ENCODE measurements at places on chromosomes 2 and 18. TPM values are rescaled to one million over a fixed set of nuclear protein-coding genes. Genes with fewer than 3 reads are reported as not detected.

- DNase-seq = no peak
These were observed 368.6 kb upstream of the SPRED2 start for GRCh38 chr2:65800998-65801397.

ATOH8 gene
- total RNA-seq = 3.8 TPM

DNA sequence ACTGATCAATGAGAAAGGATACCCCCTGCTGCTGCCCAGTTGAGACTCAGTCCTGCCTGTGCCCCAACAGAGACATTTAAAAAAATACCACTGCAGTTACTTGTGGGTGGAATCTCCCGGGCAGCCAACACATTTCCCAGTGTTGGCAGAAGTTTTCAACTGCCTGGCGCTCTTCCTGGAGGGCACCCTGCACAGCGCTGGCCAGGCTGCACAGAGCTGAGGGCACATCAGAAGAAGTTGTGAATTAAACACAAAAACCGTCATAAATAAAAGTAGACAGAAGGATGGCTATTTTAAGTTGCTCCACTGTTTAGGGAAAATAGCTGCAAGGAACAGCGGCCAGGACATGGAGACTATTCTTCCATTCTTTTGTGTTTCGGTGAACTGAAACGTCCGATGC lies 110.2 kb upstream of the THOC1 start:
- no peak for DNase-seq

DNA sequence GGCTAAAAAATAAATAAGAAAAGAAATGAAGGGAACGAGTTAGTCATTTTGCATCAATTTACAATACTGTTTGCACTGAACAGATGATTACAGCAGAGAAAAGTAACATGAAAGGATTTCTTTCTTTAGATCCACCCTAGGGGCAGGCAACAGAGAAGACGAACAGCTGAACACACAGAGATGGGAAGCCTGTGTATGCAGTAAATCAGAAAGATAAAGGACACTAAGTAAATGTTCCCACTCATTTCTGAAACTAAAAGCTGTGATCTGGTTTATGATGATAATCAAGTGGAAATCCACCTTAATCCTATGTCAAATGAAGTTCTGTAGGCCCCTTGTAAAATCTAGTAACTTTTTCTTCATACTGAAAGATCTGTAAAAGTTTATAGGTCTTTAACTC lies 54.2 kb downstream of the AKAIN1 start:
- no peak for DNase-seq

- no peak for DNase-seq
These were observed 336.5 kb downstream of the NBAS start for GRCh38 chr2:15224641-15225040.

- no peak for DNase-seq
These were observed 27.5 kb downstream of the PMAIP1 start for GRCh38 chr18:59927246-59927825.

GRCh38 chr18:45981821-45982220 lies 14.7 kb upstream of the EPG5 start:
- no peak for DNase-seq

PNPT1 gene
- total RNA-seq = 50.1 TPM

DNA sequence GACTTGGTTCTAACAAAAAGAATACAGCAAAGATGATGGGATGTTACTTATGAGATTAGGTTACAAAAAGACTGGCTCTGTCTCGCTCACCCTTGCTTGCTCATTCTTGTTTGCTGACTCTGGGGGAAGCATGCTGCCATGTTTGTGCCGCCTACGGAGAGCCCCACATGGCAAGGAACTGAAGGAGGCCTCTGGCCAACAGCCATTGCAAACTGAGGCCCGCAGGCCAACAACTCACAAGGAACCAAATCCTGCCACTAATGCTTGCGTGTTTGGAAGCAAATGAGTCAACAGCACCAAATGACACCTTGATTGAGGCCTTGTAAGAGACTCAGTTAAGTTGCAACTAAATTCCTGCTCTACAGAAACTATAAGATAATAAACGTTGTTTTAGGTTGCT lies 297.6 kb upstream of the STON1 start:
- DNase-seq = no peak

GRCh38 chr2:127525691-127526131 lies 578 bp downstream of the IWS1 start:
- DNase-seq = no peak

- no peak for DNase-seq
These were observed 11.6 kb downstream of the KCNH7 start for GRCh38 chr2:162826921-162827320.

RSAD2 gene
- 0.44 TPM for total RNA-seq

HTRA2 gene
- 21.2 TPM for total RNA-seq

DNA sequence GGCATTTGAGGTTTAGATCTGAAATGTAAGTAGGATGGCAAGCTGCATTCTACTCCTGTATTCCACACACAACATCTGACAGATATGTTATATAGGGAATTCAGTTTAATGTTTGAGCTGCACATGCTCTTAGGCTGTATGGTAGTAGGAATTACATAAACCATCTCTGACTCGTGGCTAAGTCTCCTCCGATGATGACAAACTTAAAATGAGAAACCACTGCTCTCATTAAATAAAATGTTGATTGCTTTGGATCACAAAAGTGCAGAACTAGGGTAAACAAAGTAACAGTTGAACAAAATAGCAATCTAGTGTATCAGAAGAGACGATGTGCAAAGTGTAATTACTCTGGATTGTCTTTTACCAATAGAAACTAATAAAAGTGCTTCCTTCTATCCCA lies 50.1 kb upstream of the WDR75 start:
- DNase-seq = no peak

PLCL1 gene
- not detected for total RNA-seq

CFAP65 gene
- total RNA-seq = 0.33 TPM

GRCh38 chr2:159193791-159194190 lies 92.7 kb downstream of the WDSUB1 start:
- DNase-seq = no peak

ANO7 gene
- total RNA-seq = 6.9 TPM

DNA sequence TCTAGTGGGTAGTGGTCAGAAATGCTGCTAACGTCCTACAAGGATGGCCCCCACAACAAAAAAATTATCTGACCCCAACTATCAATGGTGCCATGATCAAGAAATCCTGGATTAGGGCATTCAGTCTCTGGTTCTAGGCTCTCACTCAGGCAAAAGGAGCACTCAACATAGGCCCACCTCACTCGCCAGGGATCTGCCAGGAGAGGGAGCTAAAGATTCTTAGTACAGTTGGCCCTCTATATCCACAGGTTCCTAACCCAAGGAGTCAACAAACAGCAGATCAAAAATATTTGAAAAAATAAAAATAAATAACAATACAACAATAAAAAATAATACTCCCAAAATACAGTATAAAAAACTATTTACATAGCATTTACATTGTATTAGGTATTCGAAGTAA lies 10.0 kb downstream of the SLC4A5 start:
- no peak for DNase-seq

CENPA gene
- 55.0 TPM for total RNA-seq

- no peak for DNase-seq
These were observed 133.1 kb upstream of the CTAGE1 start for GRCh38 chr18:22550861-22551260.

- DNase-seq = no peak
These were observed 874 bp downstream of the NDUFAF7 start for GRCh38 chr2:37232131-37232933.

DNA sequence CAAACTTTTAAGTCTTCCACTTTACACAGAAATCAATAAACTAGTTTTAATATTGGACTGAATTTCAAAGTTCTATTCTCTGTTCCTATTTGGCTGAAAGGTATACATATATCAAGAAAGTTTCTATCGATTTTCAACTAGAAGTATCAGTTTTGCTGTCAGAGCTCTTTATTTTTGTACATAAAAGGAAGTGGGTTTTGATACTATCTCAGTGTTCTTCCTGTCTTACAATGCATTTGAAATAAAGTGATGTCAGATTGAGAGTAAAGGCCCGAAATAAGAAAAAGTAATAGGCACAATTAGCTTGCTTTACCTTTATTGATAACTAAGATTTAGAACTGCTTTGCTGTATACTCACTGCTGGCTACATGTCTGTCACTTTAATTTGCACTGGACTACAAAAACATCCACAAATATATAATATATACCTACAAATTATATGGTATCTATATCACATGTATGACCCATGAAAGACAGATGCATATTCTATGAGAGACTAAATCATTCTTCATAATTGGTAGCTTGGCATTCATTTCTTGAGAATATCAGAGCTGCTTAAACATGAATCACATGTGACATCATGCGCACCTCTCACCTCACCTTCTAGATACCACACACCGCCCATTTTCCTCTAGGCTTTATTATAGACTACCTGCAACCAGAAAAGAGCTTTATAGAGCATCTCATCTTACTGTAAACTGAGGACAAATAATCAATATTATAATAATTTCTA lies 83.6 kb downstream of the ASXL2 start:
- DNase-seq = no peak

C2orf72 gene
- 3.2 TPM for total RNA-seq

- no peak for DNase-seq
These were observed 137.2 kb downstream of the TFCP2L1 start for GRCh38 chr2:121147766-121148165.

DNA sequence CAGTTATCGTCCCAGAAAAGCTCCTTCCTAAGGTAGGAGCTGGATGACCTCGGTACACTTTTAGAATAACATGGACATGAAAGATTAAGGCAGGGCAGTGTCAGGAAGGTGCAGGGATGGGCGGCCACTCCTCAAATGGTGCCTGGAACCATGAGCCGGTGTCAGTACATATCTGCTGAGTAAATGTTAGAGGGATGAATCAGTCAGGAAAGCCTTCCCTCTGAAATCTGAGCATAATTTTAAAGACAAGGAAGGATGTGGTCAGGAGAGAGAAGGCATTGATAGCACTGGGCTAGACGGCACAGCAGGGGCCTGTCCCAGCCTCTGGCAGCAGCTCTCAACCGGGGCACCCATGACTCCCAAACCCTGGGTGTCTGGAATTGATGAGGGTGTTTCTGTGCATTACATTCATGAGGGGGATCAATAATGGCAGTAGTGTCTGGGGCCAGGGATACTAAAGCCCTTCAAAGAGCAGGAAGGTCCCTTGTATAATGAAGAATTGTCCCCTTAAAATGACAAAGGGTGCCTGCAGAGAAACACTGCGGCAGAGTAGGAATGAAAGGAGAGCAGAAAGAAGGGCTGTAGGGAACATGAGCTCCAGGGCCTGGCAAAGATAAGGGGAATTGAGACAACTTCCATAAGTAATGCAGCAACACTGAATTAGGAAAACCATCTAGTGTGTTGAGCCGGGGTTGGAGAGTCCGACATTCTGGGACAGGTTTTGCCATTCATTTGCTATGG lies 162.3 kb upstream of the REV1 start:
- no peak for DNase-seq

GCG gene
- total RNA-seq = 0.31 TPM

DNA sequence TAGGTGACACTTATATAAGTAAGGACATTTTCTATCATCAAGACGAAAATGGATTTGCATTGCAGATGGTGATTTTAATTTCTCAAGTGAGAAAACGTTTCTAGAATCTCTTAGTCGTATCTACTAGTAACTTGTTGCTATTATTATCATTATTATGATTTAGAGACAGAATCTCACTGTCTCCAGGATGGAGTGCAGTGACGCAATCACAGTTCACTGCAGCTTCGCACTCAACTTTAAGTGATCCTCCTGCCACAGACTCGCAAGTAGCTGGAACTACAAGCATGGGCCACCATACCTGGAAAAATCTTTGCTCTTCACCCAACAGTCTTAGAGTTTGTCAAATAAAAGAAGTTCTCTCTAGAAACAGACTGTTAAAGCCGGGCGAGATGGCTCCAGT lies 37.6 kb upstream of the DDX18 start:
- DNase-seq = no peak

GRCh38 chr2:44989176-44989575 lies 20.1 kb downstream of the SIX2 start:
- no peak for DNase-seq

- no peak for DNase-seq
These were observed 32.0 kb downstream of the YPEL5 start for GRCh38 chr2:30178618-30179434.

DPP4 gene
- total RNA-seq = 0.23 TPM

DNA sequence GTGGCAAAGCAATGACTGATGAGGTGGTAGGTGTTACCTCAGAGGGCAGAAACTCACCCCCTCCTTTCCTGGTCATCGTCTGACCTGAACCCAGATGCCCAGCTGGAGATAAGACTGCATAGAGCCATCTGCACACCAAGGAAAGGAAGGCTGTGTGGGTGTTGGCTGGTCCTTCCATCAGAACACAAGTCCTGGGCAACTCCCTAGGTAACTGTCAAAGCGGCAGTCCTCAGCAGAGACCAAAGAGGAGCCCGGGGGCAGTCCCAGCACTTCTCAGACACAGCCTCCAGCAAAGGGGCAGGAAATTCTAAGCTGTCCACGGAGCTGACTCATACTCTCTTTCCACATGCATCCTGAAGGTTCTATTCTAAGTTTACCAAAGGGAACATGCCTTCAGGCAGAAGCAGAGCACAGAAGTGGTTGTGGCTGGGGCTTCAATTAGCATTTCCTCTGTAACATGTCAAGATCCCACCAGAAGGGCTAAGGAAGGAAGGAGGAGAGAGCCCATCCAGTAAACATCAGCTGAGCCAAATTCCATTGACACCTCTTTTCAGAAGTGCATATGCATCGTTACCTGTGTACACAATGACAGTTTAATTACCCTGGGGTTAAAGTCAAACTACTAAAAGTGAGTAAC lies 54.7 kb downstream of the SPRED2 start:
- no peak for DNase-seq

MATN3 gene
- total RNA-seq = 3.5 TPM

LGALSL gene
- total RNA-seq = 5.3 TPM

DNA sequence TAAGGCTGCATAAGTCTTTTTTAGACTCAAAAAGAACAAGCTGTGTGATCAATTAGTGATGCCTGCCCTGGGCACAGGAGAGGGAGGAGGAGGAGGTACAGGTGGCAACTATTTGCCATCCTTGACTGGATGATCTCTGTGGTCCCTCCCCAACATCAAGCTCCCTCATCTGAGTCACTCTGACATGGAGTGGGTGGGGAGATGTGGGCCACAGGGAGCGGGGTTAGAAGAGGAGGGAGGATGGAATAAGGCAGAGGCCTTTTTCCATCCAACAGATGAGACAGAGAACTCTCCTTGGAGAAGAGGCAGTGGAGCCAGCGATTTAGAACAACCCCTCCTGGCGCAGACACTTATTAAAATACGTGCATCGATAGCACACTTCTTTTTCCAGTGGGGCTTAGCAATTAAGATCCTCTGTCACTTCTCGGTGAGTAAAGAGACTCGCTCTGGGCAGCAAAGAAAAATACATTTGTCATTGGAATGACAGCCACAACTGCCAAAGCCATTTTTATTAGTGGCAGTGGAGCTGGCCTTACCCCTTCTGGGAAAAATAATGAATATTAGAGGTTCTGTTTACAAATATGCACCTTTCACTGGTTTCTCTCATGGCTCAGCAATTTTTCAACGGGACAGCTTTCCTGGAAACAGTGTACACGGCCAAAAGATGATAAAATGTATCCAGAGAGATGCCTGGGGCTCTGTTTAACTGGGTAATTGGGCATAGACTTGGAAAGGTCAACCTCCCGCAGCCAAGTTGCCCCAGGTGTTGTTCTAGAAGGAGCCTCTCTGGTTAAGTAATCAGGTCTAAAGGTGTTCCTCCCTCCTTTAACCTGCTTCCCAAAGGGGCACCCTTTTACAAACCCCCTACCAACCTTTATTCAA lies 238.4 kb upstream of the CXCR4 start:
- DNase-seq = no peak

GRCh38 chr2:43196768-43197587 lies 29.4 kb downstream of the ZFP36L2 start:
- DNase-seq = no peak

- DNase-seq = no peak
These were observed 17.2 kb downstream of the LNPK start for GRCh38 chr2:175984846-175985245.

- no peak for DNase-seq
These were observed 69.9 kb upstream of the SMAD7 start for GRCh38 chr18:49020621-49021021.

RGPD4 gene
- total RNA-seq = not detected

PLEK gene
- 0.13 TPM for total RNA-seq
